ENCODE measurements at places on chromosomes 12 and 14.

DNA sequence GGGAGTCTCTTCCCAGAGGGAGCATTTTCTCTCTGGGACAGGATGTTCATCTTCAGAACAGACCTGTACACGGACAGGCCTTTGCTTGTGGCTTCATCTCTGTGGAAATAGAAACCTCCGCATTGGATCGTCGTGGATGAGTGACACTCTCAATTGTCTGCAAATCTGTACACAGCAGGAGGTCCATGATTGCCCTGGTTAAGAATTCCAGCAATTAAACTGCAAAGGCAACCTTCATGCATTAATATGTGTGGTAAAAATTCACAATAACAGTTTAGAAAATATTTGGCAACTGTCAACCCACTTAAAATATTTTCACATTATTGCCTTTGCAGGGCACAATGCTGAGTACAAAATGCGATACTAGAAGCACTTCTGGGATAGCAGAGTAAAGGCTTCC is 149.8 kb upstream of the SFSWAP start:
- no peak for DNase-seq

- DNase-seq, result no peak
These were observed 23.7 kb downstream of the KCNA1 start for GRCh38 chr12:4933411-4933810.

- DNase-seq, result no peak
These were observed 130.8 kb upstream of the CNTN1 start for GRCh38 chr12:40561395-40561966.

GRCh38 chr14:23443881-23444280 is 8.4 kb upstream of the MYH7 start:
- DNase-seq, result no peak

- DNase-seq, result no peak
These were observed 994 bp downstream of the SRP54 start for GRCh38 chr14:34983786-34984185.

DNA sequence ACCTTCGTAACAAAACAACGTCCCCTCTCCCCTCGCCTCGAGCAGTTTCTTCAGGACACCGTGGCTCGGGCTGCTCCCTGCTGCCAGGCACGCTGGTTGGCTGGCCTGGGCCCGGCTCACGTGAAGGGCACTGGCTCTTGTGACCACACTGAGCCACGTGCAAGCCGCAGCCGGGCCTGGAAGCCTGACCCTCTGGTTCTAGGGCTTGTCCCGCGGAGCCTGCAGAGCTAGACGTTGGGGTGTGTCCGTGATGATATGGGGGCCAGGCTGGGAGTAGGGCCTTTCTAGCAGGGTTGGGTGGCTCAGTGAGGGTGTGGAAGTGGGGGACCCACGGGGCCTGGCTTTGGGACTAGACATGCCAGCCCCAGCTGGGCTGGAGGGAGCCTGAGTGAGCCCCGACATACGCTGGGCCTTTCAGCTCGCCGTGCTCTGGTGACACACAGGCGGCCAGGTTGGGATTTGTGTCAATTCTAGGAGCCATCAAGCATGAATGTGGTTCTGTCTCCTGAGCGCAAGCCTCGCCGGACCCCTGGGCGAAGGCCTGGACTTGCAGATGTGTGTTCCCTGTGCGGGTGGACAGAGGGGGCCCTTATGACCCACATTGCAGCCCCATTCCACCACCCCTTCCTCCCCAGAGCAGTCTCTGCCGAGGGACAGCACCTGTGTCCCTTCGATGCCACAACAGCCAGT is 13.6 kb upstream of the AMN start:
- DNase-seq, result no peak

- DNase-seq, result peak; percentile 59
These were observed 80.7 kb downstream of the KDM2B start for GRCh38 chr12:121499929-121500793.

DNA sequence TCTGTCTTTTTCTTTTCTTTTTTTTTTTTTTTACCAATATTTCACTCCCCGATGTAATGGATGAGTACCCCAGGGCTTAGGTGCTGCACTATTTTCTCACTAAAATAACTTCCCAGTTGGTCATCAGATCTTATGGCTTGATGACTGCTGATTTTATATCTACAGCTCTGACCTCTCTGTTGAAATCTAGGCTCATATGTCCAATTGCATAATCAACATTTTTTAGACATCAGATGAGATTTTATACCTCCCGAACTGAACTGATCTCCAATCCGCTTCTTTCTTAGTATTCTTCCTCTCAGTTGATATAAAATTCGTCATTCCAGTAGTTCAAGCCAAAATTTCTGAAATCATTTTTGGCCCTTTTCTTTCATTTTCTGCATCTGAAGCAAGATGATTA is 1236.5 kb downstream of the SLC16A7 start:
- DNase-seq, result no peak

- DNase-seq, result no peak
These were observed 68.4 kb downstream of the PPM1H start for GRCh38 chr12:62866451-62867082.

- DNase-seq, result no peak
These were observed 32.8 kb downstream of the CCNK start for GRCh38 chr14:99513946-99514551.

- DNase-seq, result no peak
These were observed 147.0 kb upstream of the SYT10 start for GRCh38 chr12:33586576-33586975.

GRCh38 chr14:67668559-67668958 is 5.9 kb downstream of the VTI1B start:
- DNase-seq, result no peak

DNA sequence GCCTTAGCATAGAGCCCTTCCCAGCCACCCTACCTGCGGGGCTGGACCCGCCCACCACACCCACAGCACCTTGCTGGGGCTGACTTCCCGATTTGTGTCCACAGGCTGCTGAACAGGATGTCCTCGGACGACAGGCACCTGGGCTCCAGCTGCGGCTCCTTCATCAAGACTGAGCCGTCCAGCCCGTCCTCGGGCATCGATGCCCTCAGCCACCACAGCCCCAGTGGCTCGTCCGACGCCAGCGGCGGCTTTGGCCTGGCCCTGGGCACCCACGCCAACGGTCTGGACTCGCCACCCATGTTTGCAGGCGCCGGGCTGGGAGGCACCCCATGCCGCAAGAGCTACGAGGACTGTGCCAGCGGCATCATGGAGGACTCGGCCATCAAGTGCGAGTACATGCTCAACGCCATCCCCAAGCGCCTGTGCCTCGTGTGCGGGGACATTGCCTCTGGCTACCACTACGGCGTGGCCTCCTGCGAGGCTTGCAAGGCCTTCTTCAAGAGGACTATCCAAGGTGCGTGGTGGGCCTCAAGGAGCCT is 63.4 kb downstream of the ESRRB start:
- DNase-seq, result no peak

GRCh38 chr12:83318386-83319098 is 631.8 kb downstream of the TMTC2 start:
- DNase-seq, result no peak

DNA sequence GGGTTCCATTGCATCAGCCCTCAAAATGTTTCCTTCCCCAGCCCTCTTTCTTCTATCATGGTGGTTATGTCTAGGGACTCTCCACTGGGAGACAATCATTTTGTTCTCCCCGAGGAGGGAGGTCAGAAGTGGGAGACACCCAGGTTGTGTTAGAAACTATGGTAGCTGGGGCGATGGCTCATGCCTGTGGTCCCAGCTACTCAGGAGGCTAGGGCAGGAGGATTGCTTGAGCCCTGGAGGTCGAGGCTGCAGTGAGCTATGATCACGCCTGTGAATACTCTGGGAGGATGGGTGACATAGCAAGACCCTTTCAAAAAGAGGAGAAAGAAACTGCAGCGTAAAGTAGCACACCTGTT is 13.0 kb upstream of the LRRC23 start:
- no peak for DNase-seq

- no peak for DNase-seq
These were observed 58.2 kb downstream of the CCER1 start for GRCh38 chr12:90896821-90897220.

DNA sequence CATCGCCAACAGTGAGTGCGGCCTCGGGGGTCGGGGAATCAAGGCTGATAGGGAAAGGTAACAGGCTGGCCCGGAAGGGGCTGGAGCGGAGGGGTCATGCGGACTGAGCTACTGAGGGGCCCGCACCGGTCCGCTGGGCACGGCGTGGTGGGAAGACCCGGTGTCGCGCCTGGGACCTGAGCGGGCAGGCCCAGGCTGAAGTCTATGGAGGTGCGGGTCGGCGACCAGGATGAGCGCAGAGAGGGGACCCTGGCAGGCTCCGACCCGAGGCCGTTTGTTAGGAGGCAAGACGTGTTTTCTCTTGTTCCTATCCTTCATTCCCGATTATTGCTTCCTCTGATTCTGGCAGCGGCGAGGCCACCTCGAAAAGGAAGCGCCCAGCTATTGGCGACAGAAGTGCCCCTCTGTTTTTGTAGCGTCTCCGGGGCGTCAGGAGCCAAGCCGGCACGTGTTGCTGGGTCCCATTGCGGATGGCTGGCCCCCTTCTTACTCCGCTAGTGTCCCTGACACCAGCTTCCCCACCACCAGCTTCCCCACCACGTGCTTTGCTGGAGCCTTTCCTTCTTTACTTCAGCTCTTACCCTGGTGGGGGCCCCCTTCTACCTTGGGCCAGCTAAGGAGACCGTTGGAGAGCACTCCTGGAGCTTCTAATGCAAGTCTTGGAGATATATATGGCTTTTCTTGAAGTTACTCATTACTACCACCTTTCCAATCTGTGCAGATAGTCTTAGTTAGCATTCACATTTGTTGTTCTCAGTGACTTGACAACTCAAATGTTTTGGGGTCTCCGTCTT is 653 bp downstream of the PA2G4 start:
- no peak for DNase-seq

DNA sequence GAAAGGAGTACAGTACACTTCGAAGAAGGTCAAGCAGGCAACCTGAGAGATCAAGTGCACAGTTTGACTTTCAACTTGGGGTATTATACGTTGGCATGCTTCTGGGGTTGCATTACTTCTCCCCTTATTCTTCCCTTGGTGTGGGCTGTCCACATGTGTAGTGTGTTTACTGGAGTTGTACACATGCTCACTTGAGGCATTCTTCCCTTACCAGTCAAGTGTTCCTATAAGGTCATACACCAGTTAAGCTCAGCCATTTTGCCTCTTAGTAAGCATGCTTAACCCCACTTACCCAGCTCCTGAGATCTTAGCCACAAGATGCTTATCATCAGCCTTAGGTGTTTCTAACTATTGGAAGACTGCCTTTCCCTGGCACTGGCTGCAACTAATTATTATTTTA is 63.8 kb downstream of the C12orf42 start:
- DNase-seq, result no peak

- DNase-seq, result no peak
These were observed 59.1 kb upstream of the TMEM263 start for GRCh38 chr12:106896603-106897002.

GRCh38 chr12:125604976-125605375 is 539.7 kb downstream of the AACS start:
- no peak for DNase-seq

DNA sequence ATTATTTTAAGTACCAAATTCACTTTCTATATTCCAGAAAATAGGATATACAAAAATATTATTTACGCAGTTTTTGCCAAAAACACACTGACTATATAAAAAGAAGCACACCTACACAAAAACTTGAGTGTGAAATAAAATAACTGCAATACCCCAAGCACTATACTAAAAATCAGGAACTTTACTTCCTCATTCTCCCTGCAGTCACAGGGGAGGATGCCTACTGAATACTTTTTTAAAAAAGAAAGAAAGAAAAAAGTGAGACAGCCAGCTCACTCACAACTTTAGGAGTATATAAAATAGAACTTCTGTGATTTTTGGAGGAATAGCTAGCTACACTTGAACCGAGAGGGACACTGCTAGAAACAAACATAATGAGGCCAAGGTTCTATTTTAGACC is 12.2 kb downstream of the RPS6KA5 start:
- no peak for DNase-seq

GRCh38 chr12:102548543-102548942 is 68.2 kb upstream of the IGF1 start:
- DNase-seq, result no peak

DNA sequence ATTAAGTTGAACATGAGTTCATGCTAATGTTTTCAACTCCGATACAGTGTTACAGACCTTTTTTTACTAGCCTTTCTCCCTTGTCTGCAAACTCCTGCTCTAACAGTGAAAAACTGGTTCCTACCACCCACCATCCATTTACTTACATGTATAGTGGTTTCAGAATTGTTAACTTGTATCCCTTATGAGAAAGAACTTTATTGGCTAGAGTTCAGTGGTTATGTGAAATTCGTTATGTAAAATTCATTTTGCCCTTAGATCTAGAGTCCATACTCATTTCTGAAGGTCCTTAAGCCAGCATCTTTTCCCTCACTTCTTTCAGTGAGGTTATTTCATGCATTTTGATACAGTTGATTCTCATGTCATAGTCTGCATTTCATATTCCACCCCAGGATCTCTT is 51.0 kb downstream of the PRKCH start:
- DNase-seq, result no peak

DNA sequence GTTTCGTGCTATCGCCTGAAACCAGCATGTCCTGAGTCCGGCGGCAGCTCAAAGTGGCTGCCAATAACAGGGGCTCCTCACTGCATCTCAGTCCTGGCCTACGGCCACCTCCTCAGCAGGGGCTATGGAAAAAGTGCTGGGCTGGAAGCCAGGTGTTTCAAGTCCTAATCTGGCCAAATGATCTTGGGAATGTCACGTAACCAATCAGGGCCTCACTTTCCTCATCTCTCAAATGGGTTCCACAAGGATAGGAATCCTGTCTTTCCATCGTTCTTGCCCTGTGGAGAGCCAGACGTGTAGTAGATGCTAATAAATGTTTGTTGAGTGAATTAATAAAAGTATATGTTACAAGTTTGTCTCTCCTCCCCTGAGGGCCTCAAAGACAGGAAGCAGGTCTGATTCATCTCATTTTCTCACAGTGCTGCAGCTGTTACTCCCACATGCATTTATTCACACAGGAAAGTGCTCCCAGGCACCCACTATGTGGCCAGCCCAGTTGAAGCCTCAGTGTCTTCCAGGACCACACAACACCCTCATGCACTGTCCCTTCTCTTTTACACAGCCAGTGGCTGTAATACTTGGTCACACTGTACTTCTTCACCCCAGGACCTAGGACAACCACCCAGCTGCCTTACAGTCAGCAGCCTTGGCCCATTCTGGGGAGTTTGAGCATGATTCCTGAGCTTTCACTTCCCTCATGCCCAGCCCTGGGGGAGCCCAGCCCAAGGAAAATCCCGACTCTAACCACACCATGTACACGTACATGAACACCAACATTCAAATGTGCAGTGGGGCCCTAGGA is 5.0 kb downstream of the CMKLR1 start:
- peak; percentile 8 for DNase-seq

DNA sequence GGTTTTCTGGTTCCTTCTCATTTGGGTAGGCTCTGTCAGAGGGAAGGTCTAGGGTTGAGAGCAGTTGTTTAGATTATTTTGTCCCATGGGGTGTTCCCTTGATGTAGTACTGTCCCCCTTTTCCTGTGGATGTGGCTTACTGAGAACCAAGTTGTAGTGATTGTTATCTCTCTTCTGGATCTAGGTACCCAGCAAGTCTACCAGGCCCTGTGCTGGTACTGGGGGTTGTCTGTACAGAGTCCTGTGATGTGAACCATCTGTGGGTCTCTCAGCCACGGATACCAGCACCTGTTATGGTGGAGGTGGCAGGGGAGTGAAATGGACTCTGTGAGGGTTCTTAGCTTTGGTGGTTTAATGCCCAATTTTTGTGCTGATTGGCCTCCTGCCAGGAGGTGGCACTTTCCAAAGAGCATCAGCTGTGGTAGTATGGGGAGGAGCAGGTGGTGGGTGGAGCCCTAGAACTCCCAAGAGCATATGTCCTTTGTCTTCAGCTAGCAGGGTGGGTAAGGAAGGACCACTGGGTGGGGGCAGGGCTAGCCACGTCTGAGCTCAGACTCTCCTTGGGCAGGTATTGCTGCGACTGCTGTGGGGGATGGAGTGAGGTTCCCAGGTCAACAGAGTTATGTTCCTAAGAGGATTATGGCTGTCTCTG is 179.3 kb upstream of the BTG1 start:
- DNase-seq, result no peak

- no peak for DNase-seq
These were observed 4.1 kb downstream of the KCNC2 start for GRCh38 chr12:75205558-75205957.
